Skin of body (tissue), 3 donors: ENCODE measurements at places on chromosomes 11 and 22. TPM values are rescaled to one million over a fixed set of nuclear protein-coding genes. Genes with fewer than 3 reads are reported as not detected.

OR2AG1 gene
- total RNA-seq = not detected

KRTAP5-11 gene
- 2.2 TPM for total RNA-seq

INSC gene
- total RNA-seq = 2.3 TPM

GRCh38 chr11:23311986-23312940, 452.0 kb upstream of the CCDC179 start:
- DNase-seq = no peak

- DNase-seq = no peak
Observed at GRCh38 chr11:32115446-32115845, 24.6 kb downstream of the RCN1 start.

DNA sequence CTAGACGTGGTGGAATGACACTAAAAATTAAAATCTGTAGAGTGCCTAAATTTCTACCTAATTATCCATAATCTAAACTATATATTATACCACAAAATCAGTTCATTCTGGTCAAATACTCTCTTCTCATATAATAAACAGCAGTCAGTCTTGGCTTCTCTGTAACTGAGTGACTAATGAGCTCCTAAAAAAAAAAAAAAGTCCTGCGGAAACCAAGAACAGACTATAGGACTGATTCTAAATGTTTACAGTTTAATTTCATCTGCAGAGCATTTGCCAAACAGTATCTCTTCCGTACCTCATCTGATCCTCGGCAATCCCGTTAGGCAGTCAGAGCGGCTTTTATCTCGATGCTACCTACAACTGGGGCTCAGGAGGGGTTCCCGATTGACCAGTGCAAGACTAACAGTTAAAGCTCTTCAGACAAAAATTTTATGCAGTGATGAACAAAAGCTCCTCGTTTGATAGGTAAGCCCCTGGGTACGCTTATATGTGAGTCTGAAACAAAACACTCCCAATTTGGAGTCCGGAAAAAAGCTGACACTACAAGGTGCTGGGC, 686 bp downstream of the KIF18A start:
- DNase-seq = peak; percentile 45

GRCh38 chr22:23237201-23237798, 57.0 kb downstream of the BCR start:
- peak; percentile 34 for DNase-seq

DNA sequence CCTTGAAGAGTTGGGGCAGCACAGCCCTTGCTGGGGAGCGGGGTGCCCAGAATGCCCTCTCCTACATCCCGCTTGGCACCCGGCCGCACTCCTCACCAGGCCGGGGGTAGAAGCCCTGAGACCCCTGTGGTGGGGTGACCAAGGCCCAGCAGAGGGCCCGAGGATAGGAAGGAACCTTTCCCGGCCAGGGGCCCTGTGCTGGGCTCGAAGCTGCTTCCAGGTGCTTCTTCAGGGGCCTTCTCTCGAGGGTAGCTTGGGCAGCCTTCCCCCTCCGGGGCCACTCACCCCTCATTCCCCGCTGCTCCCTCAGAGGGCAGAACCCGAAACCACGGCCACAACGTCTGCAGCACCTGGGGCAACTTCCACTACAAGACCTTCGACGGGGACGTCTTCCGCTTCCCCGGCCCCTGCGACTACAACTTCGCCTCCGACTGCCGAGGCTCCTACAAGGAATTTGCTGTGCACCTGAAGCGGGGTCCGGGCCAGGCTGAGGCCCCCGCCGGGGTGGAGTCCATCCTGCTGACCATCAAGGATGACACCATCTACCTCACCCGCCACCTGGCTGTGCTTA, 752 bp downstream of the MUC2 start:
- DNase-seq = no peak

CABP4 gene
- total RNA-seq = 0.49 TPM

GAS2 gene
- total RNA-seq = 18.9 TPM

DNA sequence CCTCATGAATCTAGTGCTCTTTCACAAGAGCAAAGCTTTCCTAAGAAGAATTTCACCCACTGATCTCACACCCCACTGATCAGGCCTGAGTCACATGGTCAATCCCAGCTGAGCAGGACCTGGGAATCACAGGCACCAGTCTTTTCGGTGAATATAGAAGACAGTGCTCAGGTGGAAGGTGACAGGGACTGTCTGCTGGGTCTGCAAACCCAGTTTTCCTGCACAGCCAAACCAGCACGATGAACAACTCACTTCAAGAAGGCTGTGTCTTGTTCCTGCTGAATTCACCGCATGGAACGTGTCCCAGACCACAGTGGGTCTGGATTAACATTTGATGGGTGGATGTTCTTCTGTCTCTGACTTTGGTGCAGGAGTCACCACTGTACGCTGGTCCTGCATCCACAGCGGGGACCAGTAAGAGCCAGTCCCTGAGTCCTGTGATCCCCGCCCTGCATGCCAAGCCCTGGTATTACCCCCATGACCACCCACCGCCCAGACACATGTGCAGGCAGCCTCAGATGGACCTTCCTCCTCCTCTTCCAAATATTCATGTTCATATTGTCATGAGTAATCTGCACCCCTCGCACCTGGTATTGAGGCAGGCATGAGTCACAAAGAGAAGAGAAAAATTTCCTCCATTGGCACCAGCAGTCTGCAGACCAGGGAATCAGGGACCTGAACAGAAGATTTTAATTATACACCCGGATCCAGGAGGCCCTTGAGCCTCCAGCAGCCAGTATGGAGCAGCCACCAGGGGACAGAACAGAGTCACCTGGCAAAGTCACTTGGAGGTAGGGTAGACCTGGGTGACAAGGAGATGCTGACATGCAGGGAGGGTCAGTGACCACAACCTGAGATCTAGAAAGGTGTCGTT, 8.6 kb upstream of the IGLL5 start:
- DNase-seq = no peak

DNA sequence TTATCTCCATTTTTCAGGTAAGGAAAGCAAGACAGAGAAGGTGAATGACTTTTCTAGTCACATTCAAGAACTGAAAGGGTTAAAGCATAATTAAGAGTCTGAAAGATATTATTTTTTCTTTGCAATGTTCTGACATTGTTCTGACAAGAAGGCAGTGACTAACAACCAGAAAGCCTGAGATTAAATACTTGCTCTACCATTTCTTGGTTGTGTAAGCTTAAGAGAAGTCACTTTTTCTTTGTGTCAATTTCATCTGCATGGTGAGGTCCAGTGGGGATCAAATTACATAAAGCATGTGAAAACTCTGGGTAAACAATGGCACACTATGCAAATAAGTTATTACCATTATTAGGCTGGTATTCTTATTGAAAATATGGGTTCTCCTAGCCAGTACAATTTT, 73.7 kb downstream of the PHF21A start:
- no peak for DNase-seq

CDON gene
- 71.8 TPM for total RNA-seq

DNA sequence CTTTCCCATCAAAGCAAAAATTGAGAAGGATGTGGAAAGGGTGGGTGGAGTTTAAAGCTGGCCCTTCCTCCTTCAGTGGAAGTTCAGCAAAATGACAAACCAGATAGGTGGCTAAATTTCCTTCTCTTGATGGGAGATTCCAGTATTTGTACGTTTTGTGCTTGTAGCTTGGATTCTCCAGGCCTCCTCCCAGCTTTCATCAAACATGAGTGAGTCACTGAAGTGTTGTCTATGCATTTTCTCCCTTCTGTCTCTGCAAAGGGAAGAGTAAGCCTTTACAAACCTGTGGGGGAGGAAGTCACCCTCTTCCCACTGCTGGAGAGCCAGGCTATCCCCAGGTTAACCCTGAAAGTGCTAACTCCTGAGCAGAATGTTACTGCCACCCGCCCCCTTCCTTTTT, 6.4 kb downstream of the MARK2 start:
- DNase-seq = no peak

GRCh38 chr22:36302439-36303114, 49.6 kb downstream of the APOL1 start:
- no peak for DNase-seq
